ENCODE measurements at places on chromosomes 3 and 15.

- no peak overlapping the region for H3K27ac ChIP-seq
- no peaks in the 10 kb centered on the region for H3K36me3 ChIP-seq
- DNase-seq: no peak
Measured at GRCh38 chr3:17793542-17794195, 51.2 kb upstream of the TBC1D5 start.

GRCh38 chr3:14771593-14772497 lies 46.9 kb upstream of the FGD5 start:
- no peak overlapping the region for H3K27ac ChIP-seq
- no peak for DNase-seq
- no peaks in the 10 kb centered on the region for H3K4me1 ChIP-seq
- H3K27me3 ChIP-seq: no peaks in the 10 kb centered on the region

DNA sequence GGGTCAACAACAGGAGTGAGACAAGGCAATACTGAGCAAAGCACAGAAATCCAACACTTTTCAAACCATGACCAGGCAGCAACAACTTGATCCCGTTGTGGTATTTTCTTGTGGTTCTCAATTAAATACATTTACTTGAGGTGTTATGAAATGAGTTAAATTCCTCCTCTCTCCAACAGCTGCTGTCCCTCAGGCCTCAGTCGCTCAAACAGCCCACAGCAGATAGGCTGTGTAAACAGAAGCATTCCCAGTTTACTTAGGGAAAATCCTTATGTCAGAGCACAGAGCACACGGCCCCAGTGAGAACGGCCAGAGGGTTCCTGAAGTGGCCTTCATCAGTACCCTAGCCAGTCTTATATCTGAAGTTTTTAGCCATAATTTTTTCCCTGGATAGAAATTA lies 359.9 kb downstream of the AGBL1 start:
- no peaks in the 10 kb centered on the region for H3K27me3 ChIP-seq
- no peaks in the 10 kb centered on the region for H3K4me1 ChIP-seq
- DNase-seq: no peak
- no peak overlapping the region for H3K27ac ChIP-seq
- no peak overlapping the region for H3K4me3 ChIP-seq

DNA sequence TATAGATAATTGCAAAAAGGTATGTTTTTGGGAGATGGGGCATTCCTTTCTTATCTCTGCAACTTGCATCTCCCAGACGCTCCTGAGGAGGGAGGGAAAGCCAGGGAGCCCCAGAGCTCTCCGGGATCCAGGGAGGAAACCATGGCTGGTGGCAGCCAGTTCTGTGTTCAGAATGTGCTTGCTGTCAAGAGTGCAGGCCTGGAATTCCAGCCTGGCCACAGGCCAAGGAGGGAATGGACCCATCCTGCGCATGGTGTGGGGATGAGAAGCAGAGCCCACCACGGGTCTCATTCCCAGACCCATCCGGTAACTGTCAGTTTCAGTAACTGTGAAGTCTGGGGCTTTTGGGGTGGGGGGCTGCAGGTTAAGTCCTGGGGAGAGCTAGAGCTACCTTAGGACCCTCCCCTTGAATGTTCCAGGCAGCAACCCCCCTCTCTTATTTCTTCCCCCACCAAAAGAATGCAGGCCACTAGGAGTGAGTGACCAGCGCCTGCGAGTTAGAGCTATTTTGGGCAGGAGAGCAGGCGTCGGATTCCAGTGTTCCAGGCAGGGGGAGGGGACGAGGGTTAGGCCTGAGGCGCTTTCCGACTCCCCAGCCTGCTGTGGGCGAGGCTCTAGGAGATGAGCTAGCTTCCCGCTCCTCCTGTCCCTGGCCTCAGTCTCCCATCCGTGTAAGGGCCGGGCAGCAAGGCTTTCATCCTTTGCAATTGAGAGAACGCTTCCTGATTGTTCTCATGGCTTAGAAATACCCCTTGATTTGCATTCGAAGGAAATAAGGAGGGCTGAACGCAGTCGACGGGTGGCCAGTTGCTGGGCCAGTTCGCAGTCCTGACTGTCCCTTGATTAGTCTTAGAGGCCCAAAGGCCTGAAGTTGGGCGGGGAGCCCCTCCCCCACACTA lies 781 bp upstream of the DAG1 start:
- H3K4me1 ChIP-seq: peaks cover 23% of the 10 kb centered on the region
- H3K4me3 ChIP-seq: peak overlapping the region; percentile 47
- H3K27ac ChIP-seq: peak overlapping the region; percentile 94
- H3K27me3 ChIP-seq: no peaks in the 10 kb centered on the region
- H3K36me3 ChIP-seq: no peaks in the 10 kb centered on the region

DNA sequence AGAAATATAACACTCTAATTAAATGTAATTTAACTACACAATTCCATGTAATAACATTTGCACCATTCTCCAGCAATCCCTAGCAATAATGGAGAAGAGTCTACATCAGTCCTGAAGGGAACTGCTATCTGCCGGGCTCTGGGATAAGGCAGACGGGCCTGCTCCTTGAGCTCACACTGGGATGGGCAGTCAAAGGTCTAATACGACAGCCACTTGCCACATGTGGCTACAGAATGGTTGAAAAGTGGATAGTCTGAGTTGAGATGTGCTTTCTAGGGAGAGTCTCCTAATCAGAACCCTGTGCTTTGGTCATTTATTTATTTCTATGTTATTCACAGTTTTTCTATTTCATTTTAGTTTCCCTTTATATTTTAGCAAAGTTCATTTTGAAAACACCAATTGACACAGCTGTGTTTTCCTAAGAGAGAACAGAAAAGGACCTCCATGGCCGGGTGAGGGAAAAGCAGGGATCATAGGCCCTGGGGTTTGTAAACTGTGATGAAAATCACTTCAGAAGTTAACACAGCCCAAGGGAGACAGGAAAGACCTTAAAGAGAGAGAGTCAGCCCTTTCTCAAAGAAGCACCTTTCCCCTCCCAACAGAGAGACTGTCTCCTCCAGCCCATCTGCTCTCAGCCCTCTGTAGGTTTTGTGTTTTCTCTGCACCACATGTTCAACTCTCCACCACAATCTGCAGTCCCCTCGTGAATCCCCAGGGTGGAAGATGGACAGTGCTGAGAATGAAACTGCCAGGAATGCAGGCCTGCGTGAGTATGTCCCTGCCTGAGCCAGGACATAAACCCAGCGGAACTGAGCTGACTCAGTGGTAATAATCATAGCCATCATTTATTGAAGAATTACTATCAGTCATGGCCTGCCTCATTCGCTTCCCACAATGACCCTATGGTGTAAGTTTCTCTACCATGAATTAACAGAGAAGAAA lies 11.6 kb downstream of the FSIP1 start:
- H3K27ac ChIP-seq: no peak overlapping the region
- no peaks in the 10 kb centered on the region for H3K36me3 ChIP-seq
- no peaks in the 10 kb centered on the region for H3K4me1 ChIP-seq
- no peaks in the 10 kb centered on the region for H3K27me3 ChIP-seq
- DNase-seq: no peak

- no peaks in the 10 kb centered on the region for H3K27me3 ChIP-seq
- no peak overlapping the region for H3K27ac ChIP-seq
- DNase-seq: no peak
Measured at GRCh38 chr3:107269136-107269535, 108.1 kb upstream of the CCDC54 start.

GRCh38 chr15:37372064-37372463 lies 271.7 kb upstream of the MEIS2 start:
- H3K4me1 ChIP-seq: no peaks in the 10 kb centered on the region
- H3K27me3 ChIP-seq: no peaks in the 10 kb centered on the region
- H3K36me3 ChIP-seq: no peaks in the 10 kb centered on the region
- H3K27ac ChIP-seq: no peak overlapping the region

- DNase-seq: no peak
- no peak overlapping the region for H3K4me3 ChIP-seq
- no peak overlapping the region for H3K27ac ChIP-seq
- H3K36me3 ChIP-seq: no peaks in the 10 kb centered on the region
Measured at GRCh38 chr3:36318621-36319200, 61.6 kb upstream of the STAC start.

DNA sequence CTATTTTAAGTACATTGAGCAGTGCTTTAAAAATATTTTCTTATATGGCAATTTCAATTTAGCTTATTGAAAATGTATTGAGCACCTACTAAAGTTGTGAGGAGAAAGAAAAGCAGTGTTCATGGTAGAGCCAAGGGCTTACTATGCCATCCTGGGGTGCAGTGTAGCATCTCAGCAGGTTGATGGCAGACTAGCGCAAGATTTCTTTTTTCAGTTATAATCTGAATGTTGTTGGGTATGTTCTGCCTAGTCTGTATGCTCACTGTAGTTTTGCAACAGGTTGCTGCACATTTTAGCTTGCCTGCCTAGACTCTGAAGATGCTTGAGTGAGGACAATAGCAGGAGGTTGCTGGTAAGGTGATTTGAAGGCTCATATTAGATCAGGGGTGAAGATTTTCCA lies 103.1 kb upstream of the UNC13C start:
- DNase-seq: no peak
- no peak overlapping the region for H3K27ac ChIP-seq
- H3K4me3 ChIP-seq: no peak overlapping the region
- H3K36me3 ChIP-seq: no peaks in the 10 kb centered on the region
- H3K27me3 ChIP-seq: no peaks in the 10 kb centered on the region

DNA sequence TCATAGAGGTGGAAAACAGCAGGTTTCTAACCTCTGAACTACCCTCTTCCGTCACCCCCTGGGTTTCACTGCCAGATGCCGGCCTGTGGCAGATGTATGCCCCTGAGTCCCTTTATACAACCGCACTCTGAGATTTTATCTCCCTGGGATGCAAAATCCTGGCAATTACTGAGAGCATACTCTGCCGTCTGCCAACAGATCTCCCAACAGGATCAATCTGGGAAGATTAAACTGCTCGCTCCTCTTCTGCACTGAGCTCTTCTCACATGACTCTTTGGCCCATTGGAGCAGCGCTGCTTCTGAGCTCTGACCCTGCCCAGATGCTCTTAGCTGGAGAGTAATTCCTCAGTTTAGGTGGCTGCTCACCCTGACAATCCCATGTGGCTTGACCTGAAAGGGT lies 133.2 kb downstream of the LIPC start:
- no peak for DNase-seq
- no peak overlapping the region for H3K27ac ChIP-seq
- no peaks in the 10 kb centered on the region for H3K27me3 ChIP-seq
- no peak overlapping the region for H3K4me3 ChIP-seq
- H3K36me3 ChIP-seq: no peaks in the 10 kb centered on the region

DNA sequence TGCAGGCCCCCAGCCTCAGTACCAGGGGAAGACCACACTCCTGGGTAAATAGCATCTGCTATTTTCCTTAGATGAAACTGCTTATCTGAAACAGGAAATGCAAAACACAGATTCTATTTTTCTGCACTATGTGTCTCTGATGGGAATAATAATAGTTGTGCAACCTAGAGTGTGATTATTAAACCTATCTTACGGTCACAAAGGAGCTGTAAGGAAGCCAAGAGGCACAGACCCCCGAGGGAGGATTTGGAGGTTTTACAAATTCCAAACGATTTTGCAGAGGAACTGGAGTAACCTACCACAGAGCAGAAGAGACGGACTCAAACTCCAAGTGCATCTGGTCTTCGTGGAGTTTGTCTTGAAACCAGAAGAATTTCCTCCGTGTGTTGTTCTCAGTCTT lies 14.1 kb upstream of the APOD start:
- no peak overlapping the region for H3K27ac ChIP-seq
- no peaks in the 10 kb centered on the region for H3K36me3 ChIP-seq
- no peaks in the 10 kb centered on the region for H3K4me1 ChIP-seq
- no peaks in the 10 kb centered on the region for H3K27me3 ChIP-seq

DNA sequence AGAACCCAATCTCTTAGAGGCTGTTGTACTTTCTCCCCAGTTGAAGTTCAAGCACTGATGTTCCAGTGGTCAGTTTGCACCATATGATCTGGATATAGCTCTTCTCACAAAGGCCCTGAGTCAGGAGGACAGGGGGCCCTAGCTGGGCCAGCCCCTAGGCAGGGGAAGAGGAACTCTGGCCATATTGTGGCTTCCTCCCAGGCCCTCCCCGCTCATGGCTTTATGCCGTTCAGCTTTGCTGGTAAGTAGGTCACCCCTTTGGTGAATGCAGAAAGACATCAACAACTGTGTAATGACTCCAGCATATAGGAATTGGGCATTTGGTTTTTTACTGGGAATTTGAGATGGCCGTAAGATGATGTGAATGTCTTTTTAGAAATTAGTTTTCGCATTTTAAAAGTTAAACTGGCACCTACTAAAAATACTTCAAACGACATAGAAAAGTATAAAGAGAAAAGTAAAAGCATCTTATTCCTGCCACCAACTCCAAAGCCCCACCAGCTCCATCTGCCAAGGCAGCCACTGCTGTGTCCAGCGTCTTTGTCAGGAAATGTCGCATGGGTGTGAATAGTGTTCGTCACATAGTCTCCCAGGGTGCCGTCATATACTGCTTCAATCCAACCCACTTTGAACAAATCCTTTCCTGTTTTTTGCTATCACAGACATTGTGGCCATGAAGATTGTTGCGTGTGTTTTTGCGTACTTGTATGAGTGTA lies 25.3 kb downstream of the CCR9 start:
- H3K4me3 ChIP-seq: no peak overlapping the region
- no peaks in the 10 kb centered on the region for H3K36me3 ChIP-seq
- no peak overlapping the region for H3K27ac ChIP-seq

GRCh38 chr3:69740103-69741021 lies 1.1 kb downstream of the MITF start:
- no peaks in the 10 kb centered on the region for H3K4me1 ChIP-seq
- H3K27me3 ChIP-seq: peaks cover 26% of the 10 kb centered on the region
- H3K4me3 ChIP-seq: peak overlapping the region; percentile 76

DNA sequence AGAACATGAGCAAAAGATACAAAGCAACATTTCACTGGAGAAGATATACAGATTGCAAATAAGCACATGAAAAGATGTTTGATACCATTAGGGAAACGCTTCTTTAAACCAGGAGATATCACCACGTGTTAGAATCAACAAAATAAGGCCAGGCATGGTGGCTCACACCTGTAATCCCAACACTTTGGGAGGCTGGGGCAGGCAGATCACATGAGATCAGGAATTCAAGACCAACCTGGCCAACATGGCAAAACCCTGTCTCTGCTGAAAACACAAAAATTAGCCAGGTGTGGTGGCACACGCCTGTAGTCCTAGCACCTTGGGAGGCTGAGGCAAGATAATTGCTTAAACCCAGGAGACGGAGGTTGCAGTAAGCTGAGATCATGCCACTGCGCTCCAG lies 20.5 kb upstream of the MUC20 start:
- peaks cover 14% of the 10 kb centered on the region for H3K36me3 ChIP-seq
- no peaks in the 10 kb centered on the region for H3K27me3 ChIP-seq
- no peak overlapping the region for H3K4me3 ChIP-seq
- no peak overlapping the region for H3K27ac ChIP-seq
- H3K4me1 ChIP-seq: no peaks in the 10 kb centered on the region

DNA sequence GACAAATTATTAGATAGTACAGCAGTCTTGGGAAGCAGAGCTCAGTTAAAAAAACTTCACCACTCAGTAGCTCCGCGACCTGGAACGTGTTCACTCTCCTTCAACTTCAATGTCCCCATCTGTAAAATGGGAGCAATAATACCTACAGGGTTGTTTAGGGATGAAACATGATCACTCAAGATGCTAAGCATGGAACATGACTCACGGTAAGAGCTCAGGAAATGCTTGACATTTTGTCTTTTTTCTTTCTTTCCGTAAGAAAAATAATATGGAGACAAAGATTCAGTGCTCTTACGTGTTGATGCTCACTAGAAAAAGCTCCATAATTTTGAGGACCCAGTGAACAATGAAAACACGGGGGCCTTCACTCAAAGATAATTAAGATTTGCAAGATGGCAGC lies 606.7 kb upstream of the MDFIC2 start:
- H3K27ac ChIP-seq: no peak overlapping the region
- no peak overlapping the region for H3K4me3 ChIP-seq
- no peaks in the 10 kb centered on the region for H3K36me3 ChIP-seq
- no peaks in the 10 kb centered on the region for H3K4me1 ChIP-seq
- no peak for DNase-seq

All from large intestine (tissue), 12 donors.